ENCODE measurements at places on chromosomes 3 and 15.

DNA sequence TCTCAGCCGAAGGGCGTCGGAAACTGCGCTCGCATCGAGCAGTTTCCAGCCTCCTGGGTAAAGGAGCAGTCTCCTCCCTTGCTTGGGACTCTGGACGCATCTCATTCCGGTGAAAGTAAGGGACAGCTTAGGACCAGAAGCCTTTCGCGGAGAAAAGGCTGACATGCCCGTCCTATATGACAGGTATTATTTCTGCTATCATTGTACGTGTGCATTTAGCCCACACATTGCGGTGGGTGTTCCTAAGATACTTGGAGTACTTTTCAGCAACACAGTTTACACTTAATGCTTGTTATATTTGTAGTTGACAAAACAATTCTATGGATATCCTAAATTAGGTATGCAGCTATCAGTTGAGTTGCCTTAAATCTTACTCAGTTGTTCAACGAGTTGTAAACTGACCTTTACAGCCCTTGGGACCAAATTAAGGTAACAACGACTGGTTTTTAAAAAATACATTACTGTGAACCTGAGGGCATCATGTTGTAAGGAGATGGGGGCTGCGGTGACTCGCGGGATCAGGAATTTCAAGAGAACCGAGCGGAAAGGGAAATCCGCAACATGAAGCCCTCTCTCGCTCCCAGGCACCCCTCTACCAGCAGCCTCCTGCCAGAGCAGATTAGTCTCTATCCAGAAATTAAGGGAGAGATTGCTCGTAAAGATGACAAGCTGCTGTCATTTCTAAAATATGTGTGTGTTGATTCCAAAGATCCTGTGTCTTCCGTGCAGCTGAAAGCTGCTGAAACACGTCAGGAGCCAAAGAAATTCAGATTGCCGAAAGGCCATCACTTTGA, 632 bp upstream of the COPS2 start:
- DNase-seq: no peak

DNA sequence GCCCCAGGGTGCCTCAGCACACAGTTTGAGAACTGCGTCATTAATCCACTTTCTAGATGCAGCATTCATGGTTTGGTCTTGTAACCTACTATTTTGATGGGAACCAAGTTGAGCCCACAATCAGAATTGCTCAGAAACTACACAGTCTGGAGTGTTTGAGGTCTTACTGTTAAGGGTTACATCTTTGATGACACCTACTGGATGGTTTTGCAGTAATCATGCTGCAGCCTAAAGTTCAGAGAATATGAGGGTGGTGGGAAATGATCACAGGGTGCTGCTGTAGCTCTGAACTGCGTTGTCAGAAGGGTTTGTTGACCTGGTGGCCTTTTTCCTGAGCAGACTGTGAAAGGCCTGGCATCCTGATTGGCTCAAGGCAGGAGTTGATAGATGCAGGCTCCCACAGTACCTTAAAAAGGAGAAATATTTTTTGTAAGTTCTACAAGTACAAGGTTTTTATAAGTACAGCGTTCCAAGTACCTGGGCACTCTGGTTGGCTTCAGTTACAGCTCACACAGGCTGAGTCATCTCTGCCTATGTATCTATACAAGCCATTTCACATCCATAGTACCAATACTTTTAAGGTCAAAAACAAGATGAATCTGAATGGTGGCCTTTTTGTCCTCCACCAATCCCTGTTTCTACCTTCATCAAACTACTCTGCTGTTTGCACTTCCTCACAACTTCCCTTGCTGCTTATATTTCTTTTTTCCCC, 60.5 kb upstream of the ACKR4 start:
- no peak for DNase-seq

- no peak for DNase-seq
Observed at GRCh38 chr3:192494174-192494573, 233.2 kb downstream of the FGF12 start.

DNA sequence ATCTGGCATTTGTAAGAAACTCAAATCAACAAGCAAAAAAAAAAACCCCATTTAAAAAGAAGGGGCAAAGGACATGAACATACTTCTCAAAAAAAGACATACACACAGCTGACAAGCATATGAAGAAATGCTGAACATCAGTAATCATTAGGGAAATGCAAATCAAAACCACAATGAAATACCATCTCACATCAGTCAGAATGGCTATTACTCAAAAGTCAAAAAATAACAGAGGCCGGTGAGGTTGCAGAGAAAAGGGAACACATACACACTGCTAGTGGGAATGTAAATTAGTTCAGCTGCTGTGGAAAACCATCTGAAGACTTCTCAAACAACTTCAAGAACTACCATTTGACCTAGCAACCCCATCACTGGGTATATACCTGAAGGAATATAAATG, 199.4 kb upstream of the THBS1 start:
- no peak for DNase-seq

- no peak for DNase-seq
Observed at GRCh38 chr3:39804951-39805350, 4.5 kb upstream of the MYRIP start.

DNA sequence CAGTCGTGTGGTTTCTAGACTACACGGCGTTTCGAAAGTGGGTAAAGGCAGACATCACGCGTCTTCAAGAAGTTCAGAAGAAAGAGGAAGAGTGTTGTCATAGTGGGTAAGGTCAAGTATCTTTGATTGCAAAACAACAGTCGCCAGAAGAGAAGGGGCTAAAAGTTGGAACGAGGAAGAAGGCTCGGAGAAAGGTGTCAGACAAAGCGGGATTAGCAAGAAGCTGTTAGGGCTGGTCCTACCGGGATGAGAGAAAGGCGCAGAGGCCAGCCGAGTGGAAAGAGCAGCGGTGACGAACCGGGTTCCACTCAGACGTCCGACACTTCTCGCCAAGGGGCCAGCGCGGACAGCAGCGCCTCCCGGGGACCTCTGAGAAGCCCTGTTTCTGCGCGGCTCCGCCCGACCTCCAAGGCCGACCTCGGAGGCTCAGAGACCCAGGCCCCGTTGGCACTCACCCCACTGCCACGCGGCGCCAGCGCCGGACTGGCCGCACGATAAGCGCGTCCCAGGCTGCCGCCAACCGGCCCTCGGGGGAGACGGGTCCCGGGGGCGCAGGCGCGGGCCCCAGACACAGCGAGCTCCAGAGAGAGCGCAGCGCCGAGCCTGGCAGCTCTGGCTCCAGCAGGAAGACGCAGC, 436 bp downstream of the ADPGK start:
- peak; percentile 67 for DNase-seq

DNA sequence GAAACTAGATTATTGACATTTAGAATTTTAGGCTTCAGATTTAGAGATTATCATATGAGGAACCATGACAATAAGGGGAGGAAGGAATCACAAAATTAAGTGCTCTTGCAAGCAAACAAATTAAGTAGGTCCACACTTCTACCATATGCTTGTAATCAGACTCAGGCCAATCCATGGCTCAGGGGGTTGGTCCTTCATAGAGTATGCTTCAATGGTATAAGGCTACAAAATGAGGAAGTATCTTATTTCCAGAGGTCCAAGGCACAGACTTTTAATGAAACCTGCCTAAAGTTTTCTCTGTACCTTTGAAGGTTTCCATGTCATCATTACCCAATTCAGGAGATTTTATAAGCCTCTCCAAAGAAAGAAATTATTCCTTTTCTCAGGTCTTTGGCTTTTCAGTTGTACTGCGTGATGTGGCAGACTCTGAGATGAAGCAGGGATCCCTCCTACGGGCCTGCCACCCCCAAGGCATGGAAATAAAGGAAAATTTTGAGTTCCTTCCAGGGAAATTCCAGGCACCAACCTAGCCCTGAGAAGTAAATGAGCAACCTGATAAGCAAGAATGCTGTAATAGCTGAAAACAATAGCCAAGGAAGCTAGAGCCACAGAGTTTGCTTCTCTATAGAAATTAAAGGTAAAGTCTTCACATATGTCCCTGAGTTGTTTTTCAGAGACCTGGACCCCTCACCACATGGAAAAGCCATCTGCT, 36.3 kb downstream of the SERPINI2 start:
- no peak for DNase-seq

DNA sequence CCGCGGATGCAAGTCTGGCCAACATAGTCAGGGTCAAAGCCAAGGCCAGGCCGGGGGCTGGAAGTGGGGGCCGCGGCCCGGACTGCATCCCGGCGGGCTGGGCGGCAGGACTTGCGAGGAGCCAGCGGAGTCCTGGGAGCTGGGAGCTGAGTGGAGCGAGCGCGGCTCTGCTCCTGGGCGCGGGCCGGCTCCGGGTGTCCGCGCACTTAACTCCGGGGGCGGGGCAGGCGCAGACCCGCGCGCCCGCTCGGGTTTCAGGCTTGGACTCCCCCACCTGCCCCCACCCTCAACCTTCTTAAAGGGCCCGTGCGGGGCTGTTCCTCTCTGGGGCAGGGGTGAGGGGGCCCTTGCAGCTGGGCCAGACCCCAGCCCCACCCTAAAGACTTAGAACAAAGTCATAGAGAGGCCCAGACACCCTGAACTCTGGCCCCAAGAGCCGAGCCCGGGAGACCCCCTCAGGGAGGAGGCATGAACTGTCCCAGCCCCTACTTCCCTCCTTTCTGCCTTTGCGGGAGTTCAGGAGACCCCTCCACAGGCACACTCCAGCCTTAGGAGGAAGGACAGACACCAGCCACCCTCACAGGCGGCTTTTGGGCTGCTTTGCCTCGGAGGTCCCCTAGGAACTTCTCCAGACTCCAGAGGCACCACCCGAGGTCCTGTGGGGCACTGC, at the start of gene CSPG4:
Gene CSPG4, minus strand, starts transcription at position 181 of the 670 bp plus-strand sequence. Its CDS starts 93 bp downstream, at position 88.
- no peak for DNase-seq

DNA sequence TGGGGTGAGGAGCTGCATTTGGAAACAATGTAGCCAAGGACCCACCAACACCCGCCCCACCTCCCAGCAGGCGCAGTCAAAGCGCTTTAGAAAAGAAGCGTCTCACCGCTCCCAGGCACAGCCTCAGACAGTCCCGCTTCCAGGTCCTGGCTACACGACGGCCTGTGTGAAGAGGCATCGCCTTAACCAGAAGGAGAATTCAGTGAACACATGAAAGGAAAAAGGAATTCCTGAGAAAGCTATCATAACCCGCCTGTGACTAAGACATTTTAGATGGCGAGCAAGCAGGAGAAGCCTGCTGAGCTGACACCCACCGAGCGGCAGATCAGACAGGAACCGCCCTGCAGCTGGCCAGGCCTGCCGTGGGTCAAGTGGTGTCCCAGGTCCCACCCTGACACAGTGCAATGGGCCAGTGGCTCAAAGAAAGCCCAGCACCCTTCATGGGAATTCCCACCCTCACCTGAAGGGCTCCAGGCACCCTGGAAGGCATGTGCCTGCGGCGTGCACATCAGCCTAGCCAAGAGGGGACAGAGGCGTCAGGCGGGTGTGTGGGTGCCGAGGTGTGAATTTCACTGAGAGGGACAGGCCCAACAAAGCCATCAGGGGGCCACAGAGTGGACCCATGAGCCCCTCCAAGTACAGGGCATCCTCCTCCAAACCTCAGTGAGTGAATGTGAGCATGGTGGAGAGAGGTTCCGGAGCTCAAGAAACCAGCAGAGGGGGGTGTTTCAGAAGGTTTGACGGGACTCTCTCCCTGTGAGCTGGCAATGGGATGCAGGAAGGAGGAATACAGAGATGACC, 144.8 kb downstream of the NSMCE3 start:
- DNase-seq: no peak

GRCh38 chr3:14231998-14232501, 53.4 kb downstream of the LSM3 start:
- DNase-seq: no peak

DNA sequence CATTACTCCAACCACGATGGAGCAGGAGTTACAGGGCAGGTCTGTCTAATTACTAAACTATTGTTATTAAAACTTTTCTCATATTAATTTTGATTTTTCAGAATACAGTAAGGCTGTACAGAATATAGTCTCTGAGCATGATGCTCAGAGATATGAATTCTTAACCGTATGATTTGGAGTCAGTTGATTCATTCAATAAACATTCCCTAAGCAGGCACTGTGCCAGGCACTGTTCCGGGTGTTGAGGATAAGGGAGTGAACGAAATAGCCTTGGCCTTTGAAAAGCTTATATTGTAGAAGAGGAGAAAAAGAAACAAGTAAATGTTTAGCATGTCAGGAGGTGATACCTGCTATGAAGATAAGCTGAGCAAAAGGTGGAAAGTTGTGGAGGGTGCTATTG, 187.3 kb downstream of the KCNAB1 start:
- DNase-seq: no peak

DNA sequence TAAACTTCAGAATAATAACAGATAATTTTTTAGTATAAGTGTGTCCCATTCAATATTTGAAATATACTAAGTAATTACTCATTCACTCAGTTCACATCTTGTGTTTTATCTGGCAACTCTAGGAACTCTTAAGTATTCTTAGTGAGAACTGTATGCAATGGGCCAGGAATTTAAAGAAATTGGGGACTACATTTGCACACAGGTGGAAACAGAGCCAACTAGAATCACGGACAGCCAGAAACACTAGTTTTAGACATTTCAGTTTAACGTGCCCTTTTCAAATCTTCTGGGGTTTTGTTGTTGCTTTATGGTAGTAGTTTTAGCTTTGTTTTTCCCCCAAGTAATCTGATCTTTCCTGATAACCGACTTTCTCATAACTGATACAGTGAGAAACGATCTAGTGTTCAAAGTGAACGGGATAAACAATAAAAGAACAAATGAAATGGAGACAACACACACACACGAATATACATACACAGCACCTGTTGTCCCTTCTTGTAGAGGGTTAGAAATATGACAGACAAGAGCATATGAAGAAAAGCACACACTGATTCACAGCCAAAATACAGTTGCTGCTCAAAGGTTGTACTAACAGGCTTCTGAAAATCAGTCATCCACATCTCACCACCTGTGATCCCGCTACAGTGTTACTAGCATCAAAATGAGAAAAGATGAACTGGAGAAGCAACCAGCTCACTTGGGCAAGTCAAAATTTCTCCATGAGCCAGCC, 167.0 kb downstream of the FMN1 start:
- no peak for DNase-seq

DNA sequence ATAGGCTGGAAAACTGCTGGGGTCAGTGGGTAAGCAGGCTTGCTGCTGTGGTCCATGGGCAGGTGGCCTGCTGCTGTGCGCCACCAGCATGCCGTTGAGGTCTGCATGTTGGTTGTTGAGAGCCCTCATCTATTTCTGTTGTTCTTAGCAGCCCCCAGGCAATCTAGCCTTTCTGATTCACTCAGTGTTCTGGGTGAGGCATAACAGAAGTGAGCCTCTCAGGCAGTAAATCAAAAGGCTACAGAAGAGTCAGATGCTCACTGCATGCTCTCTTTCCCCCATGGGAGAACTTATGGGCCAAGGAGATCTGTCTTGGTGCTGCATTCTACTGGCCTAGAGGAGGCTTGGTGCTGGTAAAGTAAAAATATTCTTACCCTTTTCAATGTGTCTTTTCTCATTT, 67.8 kb upstream of the ATP10A start:
- no peak for DNase-seq

- DNase-seq: no peak
Observed at GRCh38 chr15:64014995-64015394, 31.3 kb downstream of the DAPK2 start.
